ENCODE measurements at places on chromosomes 2 and 18. TPM values are rescaled to one million over a fixed set of nuclear protein-coding genes. Genes with fewer than 3 reads are reported as not detected.

DNA sequence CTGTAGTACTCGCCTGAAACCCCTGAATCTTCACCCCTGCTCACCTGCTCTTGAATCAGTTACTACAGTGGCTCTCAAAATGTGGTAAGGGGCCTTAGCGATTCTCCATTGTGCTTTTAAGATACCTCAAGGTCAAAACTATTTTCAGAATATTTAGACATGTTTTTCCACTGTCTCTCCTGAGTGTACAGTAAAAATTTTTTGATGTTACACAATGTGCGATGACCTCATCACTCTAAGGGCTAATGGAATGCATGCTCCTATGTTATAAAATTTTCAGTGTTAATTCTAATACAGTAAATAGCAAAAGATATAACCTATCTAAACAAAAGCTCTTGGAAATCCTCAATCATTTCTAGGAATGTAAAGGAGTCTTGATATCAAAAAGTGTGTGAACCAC, 336.9 kb upstream of the PKDCC start:
- no peak for DNase-seq

DNA sequence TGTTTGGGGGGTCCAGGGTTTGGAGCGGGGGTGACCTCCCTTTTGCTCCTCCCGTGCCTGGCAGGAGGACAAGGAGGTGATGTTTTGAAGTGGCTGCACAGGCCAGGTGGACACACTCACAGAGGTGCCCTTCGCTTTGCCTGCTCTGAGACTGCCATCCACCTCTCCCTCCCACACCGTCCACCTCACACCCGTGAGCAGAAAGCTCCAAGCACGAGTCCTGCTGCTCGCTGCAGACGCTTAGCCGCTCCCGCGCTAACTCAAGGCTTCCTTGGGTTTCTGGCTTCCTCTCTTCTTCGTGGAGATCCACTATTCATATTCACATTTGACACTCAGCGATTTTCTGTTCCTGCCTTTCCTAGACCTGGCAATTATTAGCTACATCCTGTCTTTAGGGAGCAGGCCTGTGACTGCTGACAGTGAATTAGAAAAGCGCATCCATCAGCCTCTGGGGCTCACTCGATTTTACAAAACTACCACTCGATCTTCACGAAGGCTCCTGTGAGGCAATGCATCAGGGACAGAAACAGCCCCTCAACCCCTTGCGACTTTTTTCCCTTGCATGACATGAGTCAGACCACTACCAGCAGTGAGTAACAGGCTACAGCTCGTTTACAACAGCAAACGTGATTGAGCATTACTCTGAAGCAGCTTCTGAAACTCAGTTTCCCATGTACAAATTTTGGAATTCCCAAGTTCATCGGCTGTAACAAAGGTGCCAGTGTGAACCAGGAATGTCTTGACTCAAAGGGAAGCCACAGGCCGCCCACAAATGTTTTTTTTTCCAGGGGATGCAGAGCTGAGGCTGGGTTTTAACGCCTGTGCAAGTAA, 238.7 kb upstream of the SOX11 start:
- DNase-seq: no peak

DNA sequence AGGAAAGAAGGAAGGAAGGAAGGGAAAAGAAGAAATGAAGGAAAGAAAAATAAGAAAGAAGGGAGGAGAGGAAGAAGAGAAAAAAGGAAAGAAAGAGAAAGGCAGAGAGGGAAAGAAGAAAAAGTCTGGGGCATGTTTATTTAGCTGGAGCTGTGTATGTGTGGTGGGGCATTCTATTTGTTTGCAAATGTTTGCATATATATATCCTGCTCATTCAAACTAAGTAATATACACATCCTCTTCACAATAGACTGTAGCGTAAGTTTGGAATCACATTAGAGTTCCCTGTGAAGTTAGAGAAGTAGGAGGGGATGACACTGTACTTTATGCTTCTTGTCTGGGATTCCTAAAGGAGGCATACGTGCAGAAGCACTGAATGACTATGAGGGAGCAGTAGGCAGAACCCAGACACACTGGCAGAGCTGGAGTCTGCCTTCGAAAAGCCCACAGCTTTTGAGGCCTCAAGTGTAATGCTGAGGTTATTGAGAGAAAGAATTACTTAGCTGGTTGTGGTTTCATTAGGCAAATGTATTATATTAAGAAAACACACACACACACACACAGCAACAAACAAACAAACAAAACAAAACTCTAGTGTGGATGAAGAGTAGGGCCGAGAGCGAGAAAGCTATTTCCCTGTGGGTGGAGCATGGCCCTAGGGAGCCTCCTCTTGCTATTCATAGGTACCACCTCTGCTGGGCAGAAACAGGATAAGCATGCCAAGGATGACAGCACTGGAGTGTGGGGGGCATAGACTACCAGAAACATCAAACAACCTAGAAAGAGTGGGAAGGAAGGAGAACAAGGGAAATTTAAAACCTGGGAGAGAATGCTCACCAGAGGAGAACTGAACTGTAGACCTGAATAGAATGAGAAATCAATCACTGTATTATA, 905.1 kb upstream of the NXPH2 start:
- DNase-seq: no peak

- DNase-seq: no peak
These were observed 941.9 kb downstream of the SLC4A3 start for GRCh38 chr2:220569112-220569897.

Gene SIX3
- total RNA-seq: 0.17 TPM

- DNase-seq: no peak
These were observed 21.1 kb downstream of the TBC1D8 start for GRCh38 chr2:101130081-101130480.

Gene CRYGD
- not detected for total RNA-seq

- no peak for DNase-seq
These were observed 64.6 kb downstream of the OSBPL6 start for GRCh38 chr2:178258916-178259315.

Gene ITPRID2
- 168 TPM for total RNA-seq

Data from NCI-H460 (cell line).